GM13977 (cell line): ENCODE measurements at places on chromosomes 2 and 18.

DNA sequence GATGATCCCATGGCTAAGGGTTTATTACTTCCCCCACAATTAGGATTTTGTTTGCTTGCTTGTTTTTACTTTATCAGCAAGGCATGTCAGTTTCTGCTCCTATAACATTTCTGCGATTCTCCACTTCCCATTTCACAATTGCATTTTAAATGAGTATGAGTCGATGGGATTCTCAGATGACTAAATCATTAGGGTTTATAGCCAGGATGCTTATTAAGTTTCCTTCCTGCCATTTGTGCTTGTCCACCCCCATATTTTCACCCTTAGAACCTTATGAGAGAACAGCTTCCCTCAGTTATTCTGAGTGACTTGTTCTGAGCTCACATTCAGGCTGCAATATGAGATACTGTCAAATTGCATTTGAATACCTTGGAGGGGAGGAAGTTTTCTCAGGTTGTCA is 37.9 kb upstream of the C1GALT1C1L start:
- DNase-seq, result no peak

DNA sequence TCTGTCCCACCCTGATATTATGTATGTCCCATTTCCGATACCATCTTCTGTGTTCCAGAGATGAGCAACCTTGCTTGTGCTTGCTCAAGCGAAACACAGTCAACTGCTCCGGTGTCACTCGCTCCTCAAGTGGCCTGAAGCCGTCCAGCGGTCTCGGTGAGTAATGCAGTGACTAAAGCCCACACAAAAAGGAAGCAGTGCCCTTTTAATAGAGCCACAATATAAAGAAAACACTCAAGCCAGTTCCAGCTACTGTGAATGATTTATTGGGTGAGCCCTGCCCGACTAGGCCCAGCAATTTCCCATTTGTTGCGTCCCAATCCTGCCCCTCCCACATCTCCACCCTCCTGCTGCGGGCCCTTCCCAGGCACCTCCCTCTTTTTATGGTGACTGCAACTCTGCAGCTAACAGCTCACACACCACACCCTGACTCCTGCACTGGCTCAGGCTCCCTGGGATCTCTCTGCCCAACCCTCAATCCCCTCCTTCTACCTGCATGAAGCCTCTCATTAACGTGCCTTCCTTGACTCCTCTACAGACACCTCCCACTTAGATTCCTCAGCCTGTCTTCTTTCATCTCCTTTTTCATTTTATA is 44.2 kb upstream of the DSC1 start:
- peak; percentile 43 for DNase-seq

- DNase-seq, result no peak
These were observed 476.7 kb downstream of the TXNL1 start for GRCh38 chr18:56161566-56162260.

DNA sequence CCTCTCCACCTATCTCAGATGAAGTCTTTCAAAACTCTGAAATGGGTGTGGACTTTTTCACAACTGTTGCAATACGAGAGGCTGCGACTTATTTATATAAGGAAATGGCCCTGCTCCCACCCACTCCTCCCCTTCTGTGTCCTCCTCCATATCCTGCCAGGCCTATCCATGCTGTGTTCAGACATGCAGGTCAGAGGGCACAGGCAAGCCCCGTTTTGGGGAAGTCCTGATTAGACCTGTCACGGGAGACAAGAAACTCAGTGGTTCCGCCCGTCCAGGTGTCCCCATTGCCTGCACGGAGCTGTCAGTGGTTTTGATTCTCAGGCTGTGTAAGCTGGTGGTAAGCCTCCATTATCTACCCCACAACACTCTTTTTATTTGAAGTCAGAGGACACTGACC is 99.6 kb upstream of the MGAT5 start:
- peak; percentile 63 for DNase-seq

- no peak for DNase-seq
These were observed 68.9 kb downstream of the RTN4 start for GRCh38 chr2:54981385-54981784.
